ENCODE measurements at places on chromosomes 6 and 20.

DNA sequence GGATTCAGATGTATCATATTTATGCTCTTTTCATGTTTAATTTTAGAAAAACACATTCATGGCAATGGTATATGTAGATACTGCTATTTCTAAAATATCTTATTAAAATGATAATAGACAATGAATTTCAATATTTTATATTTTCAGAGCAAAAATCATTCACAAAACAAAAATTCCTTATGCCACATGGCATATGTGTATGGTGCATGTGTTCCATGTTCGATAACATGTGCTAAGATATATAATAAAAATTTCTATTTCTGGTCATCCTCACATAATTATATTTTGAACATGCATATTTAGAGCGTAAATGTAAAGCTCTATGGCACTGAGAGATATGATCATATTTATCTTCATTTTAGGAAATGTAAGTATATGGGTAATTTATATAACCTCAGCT lies 606.2 kb upstream of the AGPAT4 start:
- no peak for DNase-seq

- no peak for DNase-seq
These were observed 42.0 kb downstream of the TRDN start for GRCh38 chr6:123594776-123595175.

- DNase-seq, result no peak
These were observed 50.1 kb downstream of the SSR1 start for GRCh38 chr6:7262746-7263518.

GRCh38 chr6:169490830-169491229 lies 211.0 kb downstream of the WDR27 start:
- no peak for DNase-seq

DNA sequence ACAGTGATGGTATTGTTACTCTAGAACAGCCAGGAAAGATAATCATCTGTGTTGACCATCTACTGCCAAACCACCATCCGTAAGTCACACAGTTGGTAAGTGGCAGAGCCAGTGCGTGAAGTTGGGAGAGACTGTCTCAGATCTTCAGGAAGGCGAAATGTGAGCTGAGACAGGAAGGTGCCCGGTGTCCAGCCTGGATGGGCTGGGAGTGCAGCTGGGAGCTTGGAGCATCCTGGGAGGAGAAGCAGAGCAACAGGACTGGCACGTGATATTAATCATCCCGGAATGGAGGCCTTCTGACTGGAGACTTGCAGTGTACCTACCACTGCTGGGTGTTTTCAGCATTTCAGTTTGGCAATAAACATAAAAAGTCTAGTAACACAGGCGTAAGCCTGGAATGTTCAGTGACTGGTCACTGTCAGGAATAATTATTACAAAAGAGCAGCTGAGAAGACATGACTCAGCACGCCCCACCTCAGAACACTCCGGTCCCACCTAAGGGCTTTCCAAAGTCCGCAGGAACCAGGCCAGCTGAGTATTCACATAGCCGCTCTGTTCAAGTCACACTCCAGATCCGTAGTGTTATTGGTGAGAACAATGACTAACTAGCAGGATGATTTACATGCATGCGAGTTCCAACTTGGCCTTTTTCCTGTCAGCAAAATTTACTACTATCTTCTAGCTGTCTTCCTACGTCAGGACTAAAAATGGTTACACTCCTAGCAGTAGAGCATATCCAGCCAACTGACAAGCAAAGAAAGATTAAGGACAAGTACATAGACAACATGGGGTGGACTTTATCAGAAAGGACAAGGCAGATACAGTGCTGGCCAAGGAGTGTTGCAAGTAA lies 45.1 kb upstream of the PNRC1 start:
- DNase-seq, result no peak

DNA sequence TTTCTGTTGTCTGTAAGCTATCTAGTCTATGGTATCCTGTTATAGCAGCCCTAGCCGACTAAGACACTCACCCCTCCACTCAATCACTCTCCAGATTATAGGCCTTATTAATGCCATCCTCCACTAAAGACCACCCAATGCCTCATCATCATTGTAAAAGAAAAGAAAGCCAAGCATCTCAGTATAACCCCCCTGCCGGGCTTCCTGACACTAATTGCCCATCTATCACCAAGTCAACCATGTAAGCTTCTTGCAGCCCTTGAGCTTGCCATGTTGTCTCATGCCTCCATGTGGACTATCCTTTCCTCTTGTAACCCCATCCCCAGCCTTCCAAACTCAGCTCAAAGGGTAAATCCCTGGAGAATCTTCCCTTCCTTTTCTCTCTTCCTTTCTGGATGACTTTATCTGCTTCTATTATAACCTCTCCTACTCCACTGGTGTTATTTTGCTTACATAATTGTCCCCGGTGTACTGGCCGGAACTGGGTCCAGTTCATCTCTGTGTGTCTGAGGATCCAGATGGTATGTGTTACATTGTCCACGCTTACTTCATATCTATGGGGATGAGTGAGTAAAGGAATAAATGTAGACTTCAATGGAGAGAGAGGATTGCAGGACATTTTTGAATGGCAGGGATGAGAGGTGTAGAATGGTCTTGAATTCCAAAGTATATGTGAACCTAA lies 202.9 kb upstream of the SOX4 start:
- DNase-seq, result no peak

- peak; percentile 60 for DNase-seq
These were observed 54.5 kb downstream of the STMND1 start for GRCh38 chr6:17156112-17156921.

- no peak for DNase-seq
These were observed 209.8 kb upstream of the FOXA2 start for GRCh38 chr20:22794200-22794599.

- DNase-seq, result peak; percentile 7
These were observed 87.7 kb downstream of the SGK1 start for GRCh38 chr6:134230087-134230700.

DNA sequence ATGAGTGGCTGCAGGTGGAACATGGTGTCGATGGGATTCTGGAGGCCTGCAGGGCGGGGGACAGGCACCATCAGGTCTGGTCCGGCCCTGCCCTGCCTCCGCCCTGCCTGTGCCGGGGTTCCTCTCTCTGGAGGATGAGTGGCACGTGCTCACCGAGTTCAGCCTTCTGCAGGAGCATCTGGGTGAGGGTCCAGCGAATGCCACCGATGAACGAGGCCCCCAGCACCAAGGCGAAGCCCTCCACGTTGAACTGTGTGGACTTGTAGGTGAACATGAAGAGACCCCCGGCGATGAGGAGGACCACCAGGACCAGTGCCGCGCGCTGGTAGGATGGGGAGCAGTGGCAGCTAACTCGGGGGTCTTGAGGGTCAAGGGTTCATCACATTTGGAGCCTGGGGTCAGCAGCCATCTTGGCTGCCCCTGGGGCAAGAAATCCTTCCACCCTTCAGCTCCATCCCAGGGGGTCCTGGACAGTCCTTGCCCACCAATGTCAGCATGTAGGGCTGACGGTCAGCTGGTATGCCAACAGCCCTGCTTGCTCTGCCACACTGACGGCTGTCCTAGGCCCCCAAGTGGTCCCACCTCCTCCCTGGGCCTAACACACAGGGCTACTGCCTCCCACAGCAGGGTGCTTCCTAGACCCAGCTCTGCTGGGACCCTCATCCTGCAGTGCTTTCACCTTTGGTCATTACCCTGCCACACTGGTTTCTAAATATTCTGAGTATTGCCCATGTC lies 46.8 kb upstream of the CDH22 start:
- DNase-seq, result no peak

DNA sequence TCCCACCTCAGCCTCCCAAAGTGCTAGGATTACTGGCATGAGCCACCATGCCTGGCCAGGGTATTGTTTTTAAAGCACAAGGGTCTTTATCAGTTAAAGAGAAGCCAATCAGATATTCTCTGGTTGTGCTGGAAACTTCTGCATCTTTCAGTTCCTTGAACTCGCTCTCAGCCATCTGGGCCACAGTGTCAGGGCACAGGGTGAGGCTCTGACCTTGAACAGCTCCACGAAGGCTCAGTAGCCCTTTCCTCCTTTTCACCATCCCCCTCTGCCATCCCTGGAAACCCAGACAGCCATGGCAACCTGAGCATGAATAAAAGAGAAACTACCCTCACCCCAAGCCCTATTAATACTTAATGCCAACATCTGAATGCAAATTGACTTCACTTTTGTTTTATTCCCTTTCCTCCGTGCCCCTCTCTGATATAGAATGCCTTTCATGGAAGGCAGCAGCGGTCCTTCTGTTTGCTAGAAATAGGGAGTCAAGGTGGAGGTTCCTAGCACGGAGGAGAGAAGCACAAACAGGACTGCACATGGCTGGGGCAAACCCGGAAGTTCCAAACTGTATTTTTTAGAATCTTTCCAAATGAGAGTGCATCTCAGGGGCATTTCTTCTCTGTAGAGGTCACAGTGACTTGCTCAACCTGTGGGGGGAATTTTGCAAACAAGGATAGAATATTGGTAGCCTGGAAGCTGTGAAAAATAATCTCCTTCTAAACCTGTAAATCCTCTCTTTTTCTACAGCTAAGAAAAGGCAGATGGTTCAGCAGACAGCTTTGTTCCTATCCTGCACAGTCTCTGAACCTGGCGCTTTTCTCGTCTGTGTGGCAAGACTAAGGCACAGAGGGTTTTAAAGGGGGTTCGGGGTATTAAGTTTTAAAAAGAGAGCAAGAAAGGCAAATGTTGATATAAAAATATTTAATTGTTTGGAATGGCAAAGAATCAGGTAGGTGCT lies 176.4 kb upstream of the RREB1 start:
- no peak for DNase-seq

GRCh38 chr6:165663377-165663735 lies 315 bp upstream of the PDE10A start:
- DNase-seq, result no peak

- no peak for DNase-seq
These were observed 158.1 kb upstream of the PROKR2 start for GRCh38 chr20:5474646-5475550.

DNA sequence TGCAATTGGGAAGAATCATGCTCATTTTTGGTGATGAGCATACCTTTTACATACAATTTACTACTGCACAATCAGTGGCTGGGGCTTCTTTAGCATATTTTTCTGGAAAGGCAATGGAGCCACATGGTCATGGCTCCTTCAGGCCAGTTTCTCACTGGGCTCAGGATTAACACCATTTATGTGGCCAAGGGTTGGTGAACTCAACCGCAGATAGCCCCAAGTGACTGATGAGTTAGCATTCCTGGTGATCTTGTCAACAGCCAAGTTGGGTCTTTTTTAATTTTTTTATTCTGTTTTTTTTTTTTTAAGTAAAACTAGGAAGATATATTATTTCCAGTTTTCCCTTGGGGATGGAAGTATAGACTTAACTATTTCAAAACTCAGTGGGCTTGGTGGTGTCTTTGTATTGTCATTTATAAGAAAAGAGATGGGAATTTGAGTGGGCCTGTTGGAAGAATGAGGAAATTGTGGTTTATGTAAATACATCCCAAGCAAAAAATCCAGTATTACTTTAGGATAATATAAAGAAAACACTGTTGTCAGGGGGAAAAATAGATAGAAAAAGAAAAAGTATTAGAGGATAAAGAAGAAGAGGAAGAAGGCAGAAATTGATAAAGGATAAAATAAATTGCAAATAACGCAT lies 397.4 kb downstream of the MAFB start:
- no peak for DNase-seq

GRCh38 chr6:155319902-155320301 lies 5.6 kb upstream of the TFB1M start:
- DNase-seq, result no peak

- DNase-seq, result no peak
These were observed 163.3 kb downstream of the VEGFA start for GRCh38 chr6:43933148-43933885.

- DNase-seq, result no peak
These were observed 12.2 kb downstream of the MMP24 start for GRCh38 chr20:35238735-35239134.

GRCh38 chr20:15842872-15843271 lies 730.4 kb downstream of the KIF16B start:
- DNase-seq, result no peak

- no peak for DNase-seq
These were observed 8.1 kb downstream of the LYRM2 start for GRCh38 chr6:89630488-89630887.

GRCh38 chr6:156109713-156110112 lies 654.1 kb upstream of the NOX3 start:
- no peak for DNase-seq

DNA sequence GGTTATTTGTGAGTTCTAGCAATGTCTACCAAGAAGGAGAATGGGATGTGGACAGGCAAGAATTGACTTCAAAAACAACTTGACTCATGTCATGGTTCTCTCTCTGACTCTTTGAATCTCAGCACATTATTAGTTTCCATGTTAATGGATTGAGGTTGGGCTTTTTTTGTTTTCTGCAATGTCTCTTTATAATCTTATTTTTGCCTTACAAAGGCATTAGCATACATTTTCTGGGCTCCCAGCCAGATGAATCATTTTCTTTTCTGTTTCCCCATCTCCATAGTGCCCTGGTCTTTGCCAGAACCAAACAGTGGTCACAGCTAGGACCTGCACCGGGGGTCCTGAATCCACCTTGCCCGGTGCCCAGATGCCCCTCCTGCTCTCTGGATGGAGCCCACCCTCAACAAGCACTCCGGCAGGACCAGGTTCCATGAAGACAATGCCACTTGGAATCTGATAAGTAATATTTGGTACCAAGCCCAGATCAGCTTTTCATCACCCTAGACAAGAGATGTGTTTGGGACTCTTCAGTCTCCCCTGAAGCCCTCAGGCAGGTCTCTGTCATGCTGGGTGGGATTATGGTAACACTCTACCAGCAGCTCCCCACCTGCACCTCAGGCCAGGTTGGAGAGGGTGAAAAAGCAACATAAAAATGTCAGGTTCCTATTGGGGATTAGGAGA lies 266.7 kb upstream of the SULF2 start:
- no peak for DNase-seq

GRCh38 chr6:121523628-121524027 lies 88.2 kb downstream of the GJA1 start:
- no peak for DNase-seq

GRCh38 chr20:37615340-37616109 lies 78.3 kb upstream of the CTNNBL1 start:
- DNase-seq, result peak; percentile 37

- no peak for DNase-seq
These were observed 15.1 kb downstream of the PCK1 start for GRCh38 chr20:57576002-57576401.

DNA sequence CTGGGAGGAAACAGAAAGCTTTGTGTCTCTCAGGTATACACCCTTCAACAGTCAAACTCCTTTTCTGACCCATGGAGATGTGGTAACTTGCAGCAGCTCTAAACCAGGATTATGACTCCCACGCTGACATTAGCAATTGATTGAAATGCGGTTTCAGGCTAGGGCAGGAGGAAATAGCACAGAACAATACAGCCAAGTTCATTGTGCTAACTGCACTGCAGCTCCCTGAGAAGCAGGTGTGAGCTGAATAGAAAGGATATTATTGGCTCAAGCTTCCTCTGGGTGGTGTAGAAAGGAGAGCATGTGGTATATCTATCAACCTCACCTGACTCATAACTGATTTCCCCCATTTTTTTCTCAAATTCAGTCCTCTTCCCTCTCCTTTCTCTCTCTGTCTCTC lies 612.3 kb upstream of the BTBD3 start:
- no peak for DNase-seq

GRCh38 chr6:40159865-40160264 lies 225.6 kb upstream of the MOCS1 start:
- DNase-seq, result no peak

Data from stimulated activated naive CD4-positive, alpha-beta T cell (primary cell).